ENCODE measurements at places on chromosomes 1 and 21.

DNA sequence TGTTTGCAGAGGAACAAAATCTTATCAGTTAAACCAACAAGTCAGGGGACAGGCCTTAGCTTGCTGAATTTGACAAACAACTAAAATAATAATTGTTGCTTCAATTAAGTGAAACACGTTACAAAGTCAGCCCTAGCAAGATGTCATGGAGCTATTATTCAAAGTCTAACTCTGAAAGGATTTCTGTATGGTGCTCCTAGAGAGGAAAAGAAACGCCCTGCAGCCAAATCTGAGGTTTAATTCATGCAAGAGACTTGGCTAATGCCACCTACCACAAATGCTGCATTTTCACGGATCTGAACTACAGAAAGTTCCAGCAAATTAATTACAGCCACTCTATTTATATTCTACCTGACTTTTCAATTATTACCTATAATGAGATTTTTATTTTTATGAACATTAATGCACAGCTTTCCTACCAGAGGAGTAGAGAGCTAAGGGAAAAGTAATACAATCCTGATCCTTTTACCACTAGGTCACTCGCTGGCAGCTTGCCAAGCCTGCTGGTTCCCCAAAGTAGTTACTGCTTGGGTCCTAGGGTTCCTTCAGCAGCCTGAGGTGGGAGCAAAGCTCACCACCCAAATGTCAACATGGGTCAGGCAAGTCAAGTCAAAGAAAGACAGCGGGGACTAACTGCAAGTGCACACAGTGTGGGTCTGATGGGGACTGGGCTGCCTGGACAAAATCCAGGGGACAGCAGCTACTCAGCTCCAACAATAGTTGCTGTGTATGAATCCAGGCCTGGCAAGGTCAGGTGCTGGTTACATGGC, 8.5 kb downstream of the COLGALT2 start:
- peak; percentile 19 for DNase-seq

- DNase-seq, result no peak
These were observed 46.5 kb downstream of the RAP1GAP start for GRCh38 chr1:21622466-21623315.

GRCh38 chr1:44108241-44108640, 10.4 kb upstream of the KLF17 start:
- no peak for DNase-seq

DNA sequence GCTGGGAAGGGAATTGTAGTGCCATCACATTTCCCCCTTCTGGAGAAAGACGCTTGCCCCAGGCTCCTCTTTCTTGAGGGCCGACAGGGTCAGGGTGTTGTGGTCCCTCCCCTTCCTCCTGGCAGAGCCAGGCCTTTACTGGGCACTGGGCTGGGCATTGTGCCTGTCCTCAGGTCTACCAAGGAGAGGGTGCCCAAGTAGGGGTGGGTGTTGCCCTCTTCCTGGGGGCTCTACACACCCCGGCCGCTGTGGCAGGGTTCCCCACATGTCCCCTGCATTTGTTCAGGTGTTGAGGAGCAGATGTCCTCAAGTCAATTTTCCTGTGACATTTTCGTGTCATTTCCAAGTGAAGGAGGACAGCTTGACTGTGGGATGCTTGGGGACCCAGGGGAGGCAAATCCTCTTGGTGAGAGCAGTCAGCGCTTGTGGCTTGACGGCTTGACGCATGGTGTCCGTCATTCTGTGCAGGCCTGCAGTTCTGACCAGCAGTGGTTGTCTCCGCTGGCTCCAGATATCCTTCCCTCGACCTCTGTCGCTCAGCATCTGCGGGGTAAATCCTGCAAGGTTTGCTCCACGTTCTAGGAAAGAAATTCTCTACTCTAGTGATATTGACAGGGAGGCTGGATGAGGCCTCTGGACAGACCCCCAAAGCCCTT, 181.9 kb upstream of the VAMP3 start:
- DNase-seq, result no peak

DNA sequence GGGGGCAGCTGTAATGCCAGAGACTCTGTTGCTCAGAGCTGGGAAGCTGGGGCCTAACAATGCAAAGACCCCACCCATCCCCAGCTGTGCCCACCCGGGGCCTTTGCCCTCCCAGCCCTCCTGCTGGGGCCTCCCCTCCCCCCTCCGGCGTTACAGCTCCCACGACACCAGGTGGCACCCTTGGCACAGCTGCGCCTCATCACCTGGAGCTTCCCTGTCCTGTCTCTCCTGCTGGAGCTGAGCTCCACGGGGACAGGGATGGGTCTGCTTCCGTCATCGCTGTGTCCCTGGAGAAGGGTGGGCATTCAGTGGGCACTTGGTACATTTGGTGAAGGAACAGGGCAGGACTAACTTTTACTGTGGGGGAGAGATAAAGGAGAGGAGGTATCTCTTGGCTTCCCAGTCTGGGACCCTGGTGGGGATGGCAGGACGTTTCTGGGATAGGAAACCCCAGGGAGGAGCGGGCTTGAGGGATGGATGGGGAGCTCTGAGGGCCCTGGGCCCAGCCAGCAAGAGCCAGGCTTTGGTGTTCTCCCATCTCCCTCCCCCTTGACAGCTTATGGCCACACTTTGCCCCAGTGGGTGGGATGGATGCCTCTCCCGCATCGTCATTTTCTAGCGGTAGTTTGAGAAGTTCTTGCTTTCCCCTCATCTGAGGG, 453.2 kb downstream of the PTPRU start:
- no peak for DNase-seq

DNA sequence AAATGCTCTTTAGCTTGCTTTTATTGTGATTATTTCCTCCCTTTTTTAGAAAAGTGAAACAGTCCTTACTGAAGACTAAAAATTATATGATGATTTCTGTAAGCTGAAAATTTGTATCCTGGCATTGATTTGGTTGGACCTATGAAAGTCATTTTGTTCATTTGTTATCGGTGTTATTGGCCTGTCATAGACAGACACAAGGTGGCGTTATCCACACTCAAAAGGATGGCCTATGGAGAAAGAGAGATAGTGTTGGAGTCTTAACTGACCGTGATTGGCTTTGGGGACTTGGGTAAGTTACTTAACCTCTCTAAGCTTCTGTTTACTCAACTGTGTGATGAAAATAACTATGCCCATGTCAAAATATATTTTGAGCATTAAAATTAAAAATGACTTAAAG, 203.6 kb upstream of the CHODL start:
- peak; percentile 63 for DNase-seq

- DNase-seq, result no peak
These were observed 4.9 kb downstream of the RNF223 start for GRCh38 chr1:1069056-1069710.

DNA sequence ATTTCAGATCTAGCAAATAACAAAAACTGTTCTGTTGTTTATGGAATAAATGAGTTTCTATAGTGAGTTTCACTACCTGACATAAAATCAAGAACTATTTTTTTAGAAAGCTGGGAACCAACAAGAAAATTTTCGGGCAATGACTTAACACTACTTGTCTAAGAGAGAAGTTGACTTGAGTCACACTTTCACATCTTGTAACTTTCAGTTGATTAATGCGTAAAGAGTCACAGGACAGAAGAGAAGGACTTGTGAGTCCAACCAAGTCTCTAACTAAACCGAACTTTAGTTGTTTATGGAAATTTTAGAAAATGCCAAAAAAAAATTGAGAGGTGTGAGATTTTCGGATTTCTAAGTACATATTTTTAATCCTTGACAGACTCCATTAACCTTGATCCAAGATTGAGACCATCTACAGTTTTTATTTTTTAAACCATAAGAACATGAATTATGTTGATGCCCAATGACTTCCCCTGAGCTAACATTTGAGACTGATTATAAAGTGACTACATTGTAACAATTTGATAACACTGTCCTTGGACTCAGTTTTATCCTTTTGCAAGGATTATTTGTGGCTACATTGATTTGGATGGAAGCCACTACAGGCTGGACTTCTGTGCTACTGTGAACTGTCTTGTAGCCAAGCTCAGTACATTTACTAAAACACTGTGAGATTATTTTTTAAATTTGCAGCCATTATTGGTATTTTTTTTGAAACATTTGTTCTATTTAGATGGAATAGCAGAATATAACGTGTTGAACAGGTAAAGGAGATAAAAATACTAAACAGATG, 284.0 kb downstream of the PTPRC start:
- no peak for DNase-seq

DNA sequence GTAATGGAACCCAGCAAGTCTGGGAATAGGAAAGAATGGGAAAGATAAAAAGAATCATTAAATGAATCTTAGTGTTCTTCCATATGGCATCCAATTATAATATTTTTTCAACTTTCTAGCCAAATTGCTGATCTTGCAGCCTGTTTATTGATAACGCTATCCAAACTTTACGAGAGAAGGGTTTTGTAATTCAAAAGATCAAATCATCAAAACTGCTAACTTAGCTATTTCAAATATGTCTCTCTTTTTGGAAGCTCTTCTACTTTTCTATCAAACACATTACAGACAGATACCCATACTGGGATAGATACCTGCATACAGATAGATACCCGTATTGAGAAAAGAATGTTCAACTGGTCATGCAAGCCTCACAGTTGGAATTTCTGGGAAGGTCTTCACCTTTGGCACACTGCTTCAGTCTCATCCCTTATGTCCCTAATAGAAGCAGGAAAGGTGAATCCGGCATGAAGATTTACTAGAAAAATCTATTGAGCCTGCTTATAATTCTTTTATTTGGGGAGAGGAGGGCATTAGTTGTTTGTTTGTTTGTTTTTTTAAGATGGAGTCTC, 75.0 kb upstream of the EXO1 start:
- DNase-seq, result no peak

- no peak for DNase-seq
These were observed 12.7 kb upstream of the ASAP3 start for GRCh38 chr1:23496490-23497181.

GRCh38 chr1:52150946-52151345, 9.1 kb downstream of the ZFYVE9 start:
- no peak for DNase-seq

- no peak for DNase-seq
These were observed 13.9 kb upstream of the POFUT2 start for GRCh38 chr21:45301521-45302081.

- DNase-seq, result no peak
These were observed 3.3 kb upstream of the IRF2BP2 start for GRCh38 chr1:234613128-234613875.

GRCh38 chr1:160646711-160647328, at the start of gene SLAMF1:
SLAMF1 (minus strand) TSS chr1:160647044; CDS start chr1:160646945, 99 bp downstream.
- no peak for DNase-seq

GRCh38 chr1:174448531-174448883, 743 bp downstream of the GPR52 start:
- DNase-seq, result no peak

DNA sequence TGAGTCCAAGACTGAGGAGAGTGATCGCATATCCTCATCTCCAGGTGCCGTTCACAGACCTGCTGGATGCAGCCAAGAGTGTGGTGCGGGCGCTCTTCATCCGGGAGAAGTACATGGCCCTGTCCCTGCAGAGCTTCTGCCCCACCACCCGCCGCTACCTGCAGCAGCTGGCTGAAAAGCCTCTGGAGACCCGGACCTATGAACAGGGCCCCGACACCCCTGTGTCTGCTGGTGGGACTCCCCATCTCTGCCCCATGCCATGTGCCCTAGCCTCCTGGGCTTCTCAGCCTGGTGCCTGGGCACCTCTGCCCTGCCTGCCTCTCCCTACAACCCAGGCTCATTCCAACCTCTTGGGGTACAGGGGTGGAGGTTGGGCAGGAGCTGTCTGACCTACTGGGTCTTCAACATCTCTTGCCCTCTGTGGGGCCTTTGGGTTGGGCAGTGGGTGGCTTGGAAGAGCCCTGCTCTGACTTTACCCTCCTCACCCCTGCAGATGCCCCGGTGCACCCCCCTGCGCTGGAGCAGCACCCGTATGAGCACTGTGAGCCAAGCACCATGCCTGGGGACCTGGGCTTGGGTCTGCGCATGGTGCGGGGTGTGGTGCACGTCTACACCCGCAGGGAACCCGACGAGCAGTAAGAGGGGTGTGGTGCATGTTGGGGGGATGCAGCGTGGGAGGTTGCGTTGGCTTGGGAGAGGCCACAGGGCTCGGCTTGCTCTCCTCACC, 7.2 kb downstream of the AMPD2 start:
- no peak for DNase-seq

GRCh38 chr1:32613472-32613871, 36.9 kb downstream of the ZBTB8OS start:
- no peak for DNase-seq
